ENCODE measurements at places on chromosomes 5 and 9.
A peak's percentile ranks its signal among the peaks of the same experiment; 100 is the strongest.

DNA sequence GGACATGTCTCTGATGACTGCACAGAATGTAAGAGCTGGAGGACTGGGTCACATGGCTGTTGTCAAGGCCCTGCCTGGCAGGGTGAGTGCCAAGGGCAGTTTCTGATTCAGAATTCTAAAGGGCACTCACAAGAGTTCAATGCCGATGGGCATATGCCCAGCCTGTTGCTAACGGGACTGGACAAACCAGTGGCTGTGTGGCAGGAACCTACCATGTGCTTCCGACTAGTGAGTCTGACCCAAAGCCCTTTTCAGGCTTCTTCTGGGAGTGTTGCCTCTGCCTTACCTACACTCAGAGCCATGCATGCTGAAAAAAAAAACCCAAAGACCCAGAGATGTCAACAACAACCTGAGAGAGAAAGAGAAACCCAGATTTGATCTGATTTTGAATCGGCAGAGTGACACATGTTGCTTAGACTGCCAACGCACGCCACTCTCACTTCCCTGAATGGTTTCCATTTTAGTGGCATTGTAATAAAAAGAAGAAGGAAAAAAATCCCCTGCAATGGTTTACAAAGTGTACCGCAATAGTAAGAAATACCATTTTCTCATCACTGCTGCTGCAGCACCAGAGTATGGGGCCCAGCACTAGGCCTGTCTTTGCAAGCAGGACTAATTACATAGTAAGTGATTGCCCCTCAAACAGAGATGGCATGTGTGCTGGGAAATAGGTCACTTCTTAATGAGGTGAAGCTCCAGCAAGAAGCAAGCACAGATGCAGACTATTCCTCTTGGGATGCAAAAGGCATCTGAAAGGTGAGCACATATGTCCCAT lies 194.3 kb downstream of the PALM2AKAP2 start:
- peak; percentile 50 for DNase-seq

DNA sequence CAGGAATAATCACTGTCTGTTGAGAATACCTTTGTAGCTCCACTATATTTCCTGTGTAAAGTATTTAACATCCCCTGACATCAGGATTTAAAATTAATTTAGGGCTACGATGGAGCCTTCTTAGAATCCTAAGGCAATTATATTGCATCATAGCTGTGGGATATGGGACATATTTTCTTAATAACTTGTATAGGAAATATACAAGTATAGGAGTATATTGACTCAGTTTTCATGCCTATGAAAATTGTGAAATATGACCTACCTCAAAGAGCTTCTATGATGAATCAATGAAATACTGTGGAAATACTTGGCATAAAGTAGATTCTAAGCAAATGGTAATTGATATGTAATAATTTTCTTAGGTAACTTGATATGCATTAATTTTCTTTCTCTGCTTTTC lies 221.0 kb upstream of the KLF4 start:
- DNase-seq = no peak

DNA sequence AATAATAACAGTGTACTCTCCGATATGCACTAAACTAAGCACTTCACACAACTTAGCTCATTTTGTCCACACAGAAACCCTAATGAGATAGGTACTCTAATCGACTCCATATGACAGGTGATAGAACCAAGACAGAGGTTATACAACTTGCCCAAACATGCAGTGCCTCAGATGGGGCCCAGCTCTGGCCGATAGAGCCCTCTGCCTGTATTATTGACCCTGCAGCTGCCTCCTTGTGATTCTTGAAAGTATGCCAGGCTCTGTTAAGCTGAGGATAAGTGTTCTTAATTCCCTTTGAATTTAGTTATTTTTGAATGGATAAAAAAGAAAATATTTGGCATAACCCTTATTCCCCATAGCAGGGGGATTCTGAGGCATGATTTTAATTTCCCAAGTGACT lies 78.5 kb downstream of the HMHB1 start:
- no peak for DNase-seq

- peak; percentile 14 for DNase-seq
These were observed 95.1 kb downstream of the ZNF354C start for GRCh38 chr5:179154991-179155955.

GRCh38 chr9:5578698-5579085 lies 50.2 kb upstream of the RIC1 start:
- DNase-seq = no peak

- peak; percentile 35 for DNase-seq
These were observed 120.9 kb downstream of the NSG2 start for GRCh38 chr5:174166231-174167079.

DNA sequence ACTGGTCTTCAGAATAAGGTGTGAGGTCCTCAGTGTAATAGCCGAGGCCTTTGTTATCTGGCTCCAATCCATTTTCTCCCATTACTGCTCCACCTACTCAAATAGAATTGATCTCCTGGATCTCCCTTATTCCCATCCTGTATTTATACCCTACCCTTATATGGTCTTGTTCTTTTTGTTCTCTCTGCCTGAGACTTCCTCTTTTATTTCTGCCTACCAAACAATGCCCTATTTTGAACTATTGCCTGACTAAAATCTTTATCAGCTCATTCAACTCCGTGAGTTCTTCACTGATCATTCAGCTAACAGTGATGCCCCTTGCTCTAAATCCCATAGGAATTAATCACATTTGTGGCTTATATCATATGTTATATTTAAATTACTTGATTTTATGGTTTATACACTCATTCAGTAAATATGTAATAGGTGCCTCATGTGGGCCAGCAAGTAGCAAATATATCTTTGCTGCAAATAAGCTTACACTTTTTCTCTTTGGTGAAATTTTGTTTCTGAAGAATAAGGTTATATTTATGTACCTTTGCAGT lies 417.5 kb upstream of the MEF2C start:
- no peak for DNase-seq

Data from left ventricle myocardium superior (tissue), 1 donor.